Substantia nigra (tissue), 51 donors: ENCODE measurements at places on chromosomes 7 and 10.

DNA sequence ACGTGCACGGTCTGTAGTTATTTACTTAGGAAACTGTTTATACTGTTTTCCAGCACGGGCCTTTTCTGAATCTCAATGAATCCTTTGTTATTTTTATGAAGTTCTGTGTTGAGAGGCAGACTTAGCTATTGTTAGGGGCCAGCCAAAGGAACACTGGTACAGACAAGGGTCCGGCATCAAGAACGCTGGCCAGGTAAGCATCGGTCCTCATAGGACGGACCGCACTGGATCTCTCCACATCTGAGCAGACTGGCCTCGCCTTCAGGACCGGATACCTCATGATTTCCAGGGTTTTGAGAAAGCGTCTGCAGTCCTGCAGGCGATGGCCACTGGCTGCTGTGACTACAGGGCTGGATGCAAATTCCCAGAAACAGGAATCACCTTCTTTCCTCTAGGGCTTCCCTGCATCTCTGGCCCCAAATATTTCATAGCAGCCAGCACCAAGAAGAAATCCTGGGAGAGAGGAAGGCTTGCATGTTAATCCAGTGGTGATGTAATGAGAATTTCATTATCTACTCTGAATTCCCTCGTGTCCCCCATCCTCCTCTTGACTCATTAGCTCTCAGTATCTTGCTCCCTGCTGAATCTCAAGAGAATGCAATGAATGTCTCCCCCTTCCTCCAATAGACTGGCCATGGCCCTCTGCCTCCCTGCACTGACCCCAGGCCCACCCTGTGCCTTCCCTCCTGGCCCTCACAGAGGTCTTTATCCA lies 325.4 kb upstream of the NPVF start:
- no peak for DNase-seq

- DNase-seq = no peak
These were observed 23.2 kb upstream of the CFAP46 start for GRCh38 chr10:132965411-132966057.

DNA sequence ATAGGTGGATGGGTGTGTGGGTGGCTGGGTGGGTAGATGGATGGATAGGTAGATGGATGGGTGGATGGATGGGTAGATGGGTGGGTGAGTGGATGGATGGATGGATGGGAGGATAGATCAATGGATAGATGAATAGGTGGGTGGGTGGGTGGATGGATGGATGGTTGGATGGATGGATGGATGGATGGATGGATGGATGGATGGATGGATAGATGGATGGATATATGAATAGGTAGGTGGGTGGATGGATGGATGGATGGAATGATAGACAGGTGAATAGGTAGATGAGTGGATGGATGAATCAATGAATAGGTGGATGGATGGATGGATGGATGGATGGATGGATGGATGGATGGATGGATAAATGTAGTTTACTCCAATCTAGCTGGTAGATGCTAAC lies 52.7 kb downstream of the FRMPD2 start:
- DNase-seq = no peak

DNA sequence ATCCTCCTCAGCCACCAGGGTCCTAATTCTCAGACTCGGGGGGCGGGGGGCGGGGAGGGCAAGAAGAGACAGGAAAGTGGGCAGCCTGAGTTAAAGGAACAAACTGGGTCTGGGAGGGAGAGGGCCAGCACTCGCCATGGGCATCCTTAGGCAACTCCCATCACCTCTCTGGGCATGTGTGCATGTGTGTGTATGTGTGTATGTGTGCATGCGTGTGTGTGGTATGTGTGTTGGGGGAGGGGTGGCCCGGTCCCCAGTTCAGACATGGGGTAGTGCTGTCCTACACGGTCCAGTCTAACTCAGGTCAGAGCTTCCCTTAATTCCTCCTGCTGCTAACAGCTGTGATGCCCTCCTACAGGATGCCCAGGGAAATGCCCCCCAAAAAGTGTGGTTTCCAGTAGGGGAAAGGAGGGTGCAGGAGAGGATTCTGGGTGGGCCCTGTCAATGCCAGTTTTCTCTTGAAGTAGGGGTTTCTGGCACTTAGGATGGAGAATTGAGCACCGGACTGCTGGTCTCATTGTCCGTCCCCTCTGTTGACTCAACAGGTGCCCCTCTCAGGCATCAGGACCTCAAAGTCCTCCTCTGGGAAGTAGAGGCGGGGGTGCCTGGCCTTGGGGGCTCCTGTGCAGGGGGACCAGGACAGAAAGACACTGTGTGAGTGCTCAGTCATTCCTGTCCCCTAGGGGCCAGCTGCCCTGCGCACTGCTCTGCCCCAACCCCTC lies 15.1 kb upstream of the ZMIZ1 start:
- DNase-seq = no peak
